ENCODE measurements at places on chromosomes 12 and 14.

GRCh38 chr12:132456944-132457495, 32.9 kb upstream of the FBRSL1 start:
- no peak for DNase-seq

DNA sequence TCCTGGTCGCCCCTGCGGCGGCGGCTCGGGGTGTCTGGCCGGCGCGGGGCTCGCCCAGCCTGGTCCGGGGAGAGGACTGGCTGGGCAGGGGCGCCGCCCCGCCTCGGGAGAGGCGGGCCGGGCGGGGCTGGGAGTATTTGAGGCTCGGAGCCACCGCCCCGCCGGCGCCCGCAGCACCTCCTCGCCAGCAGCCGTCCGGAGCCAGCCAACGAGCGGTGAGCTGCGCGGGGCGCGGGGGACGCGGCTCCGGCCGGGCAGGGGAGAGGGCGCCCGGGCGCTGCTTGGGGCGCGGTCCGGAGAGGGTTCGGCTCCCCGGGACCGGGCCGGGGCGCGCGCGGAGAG, at the start of gene LGALS3:
Gene LGALS3, plus strand, starts transcription at position 167 of the 342 bp plus-strand sequence. CDS start 8,122 bp downstream, outside the sequence.
- DNase-seq: peak; percentile 75

DNA sequence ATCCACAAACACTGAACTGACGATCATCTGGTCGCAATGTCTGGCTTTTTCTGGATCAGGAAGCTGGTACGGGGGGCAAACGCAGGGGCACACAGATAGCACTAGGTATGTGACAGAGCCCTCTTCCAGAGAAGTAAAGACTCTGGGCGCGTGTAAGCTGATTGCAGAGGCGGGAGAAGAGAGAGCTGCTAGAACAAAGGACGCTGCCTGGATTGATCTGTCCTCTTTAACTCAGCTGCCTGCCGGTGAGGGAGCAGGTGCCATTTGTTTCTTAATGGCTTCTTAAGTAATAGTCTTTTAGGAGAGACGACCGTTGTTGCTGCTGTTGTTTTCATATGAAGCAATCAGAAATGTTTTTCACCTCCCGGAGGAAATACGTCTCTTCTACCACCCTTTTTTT, 77.3 kb downstream of the GLT1D1 start:
- DNase-seq: no peak

- no peak for DNase-seq
Measured at GRCh38 chr14:74756326-74756725, 6.8 kb upstream of the YLPM1 start.

GRCh38 chr12:97545804-97546203, 83.2 kb downstream of the RMST start:
- no peak for DNase-seq

GRCh38 chr14:102593825-102594137, 1.3 kb downstream of the RCOR1 start:
- no peak for DNase-seq

GRCh38 chr12:74170645-74171477, 366.8 kb upstream of the ATXN7L3B start:
- DNase-seq: no peak

DNA sequence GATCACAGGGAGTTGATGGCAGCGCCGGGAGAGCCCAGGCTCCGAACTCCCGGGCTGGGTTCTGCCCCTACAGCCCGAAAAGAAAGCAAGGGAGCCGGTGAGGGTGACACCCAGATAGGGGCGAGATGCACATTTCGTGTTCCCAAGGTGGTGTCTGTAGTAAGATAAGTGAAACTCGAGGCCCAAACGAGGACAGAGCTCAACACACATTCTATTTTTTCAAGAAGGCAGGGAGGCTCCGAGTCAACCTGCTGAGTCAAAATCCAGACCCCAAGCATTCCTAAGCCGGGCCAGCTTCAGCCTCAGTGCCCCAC, 24.2 kb upstream of the YY1 start:
- DNase-seq: no peak

DNA sequence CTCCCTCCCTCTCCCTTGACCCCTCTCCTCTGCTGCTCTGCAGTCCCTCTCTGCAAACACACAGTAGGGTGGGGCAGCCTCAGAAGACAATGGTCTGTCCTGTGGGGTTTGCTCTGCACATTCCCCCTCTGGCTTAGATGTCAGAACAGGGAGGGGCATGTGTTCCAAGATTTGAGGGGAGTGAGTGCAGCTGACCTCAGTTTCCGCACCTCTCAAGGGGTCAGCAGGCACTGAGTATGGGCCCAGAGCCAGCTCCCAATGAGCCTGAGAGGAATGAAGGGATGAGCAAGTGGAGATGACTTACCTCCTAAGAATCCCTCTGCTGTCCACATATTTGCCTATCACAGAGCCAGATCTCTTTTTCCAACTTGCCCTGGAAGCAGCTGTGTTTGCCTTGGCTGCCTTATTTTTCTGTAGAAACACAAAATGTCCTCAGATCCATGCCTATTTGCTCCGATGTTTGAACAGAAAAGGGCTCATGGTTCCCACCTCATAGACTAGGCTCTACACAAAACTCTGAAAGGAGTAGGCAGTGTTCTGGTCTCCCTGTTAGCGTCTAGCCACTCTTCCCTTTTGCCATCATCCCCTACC, 111.4 kb downstream of the CRACR2A start:
- DNase-seq: no peak

DNA sequence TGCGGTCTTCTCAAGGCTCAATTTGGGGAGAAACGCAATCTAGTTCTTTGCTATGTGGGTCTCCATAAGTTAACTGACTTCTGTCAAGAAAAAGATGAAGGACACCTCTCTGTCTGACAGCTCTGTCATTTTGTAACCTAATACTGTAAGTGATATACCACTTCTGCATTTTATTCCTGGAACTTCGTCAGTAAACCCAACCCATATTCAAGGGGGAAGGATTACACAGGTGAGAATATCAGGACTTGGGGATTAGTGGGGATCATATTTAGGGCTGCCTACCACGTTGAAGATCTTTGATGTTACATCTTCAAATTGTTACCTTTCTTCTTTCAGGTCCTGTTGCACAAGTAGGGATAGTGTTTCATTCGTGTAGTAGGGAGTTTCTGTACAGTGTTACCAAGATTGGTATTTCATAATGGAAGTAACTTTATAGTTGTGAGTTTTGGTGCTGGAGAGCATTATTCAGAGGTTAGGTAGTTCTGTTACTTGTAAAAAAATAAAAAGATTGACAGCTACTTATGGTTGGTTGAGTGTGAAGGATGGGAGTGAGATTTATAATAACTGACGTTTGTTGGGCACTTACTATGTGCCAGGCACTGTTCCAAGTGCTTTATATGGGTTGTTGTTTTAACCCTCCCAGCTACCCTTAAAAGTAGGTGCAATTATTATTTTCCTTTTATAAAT, 1.6 kb downstream of the TMEM260 start:
- no peak for DNase-seq

- DNase-seq: no peak
Measured at GRCh38 chr12:13061377-13061776, 17.2 kb downstream of the FAM234B start.

- DNase-seq: no peak
Measured at GRCh38 chr14:105076805-105077648, 11.8 kb upstream of the GPR132 start.

- DNase-seq: no peak
Measured at GRCh38 chr14:61620130-61620946, 75.0 kb upstream of the HIF1A start.

DNA sequence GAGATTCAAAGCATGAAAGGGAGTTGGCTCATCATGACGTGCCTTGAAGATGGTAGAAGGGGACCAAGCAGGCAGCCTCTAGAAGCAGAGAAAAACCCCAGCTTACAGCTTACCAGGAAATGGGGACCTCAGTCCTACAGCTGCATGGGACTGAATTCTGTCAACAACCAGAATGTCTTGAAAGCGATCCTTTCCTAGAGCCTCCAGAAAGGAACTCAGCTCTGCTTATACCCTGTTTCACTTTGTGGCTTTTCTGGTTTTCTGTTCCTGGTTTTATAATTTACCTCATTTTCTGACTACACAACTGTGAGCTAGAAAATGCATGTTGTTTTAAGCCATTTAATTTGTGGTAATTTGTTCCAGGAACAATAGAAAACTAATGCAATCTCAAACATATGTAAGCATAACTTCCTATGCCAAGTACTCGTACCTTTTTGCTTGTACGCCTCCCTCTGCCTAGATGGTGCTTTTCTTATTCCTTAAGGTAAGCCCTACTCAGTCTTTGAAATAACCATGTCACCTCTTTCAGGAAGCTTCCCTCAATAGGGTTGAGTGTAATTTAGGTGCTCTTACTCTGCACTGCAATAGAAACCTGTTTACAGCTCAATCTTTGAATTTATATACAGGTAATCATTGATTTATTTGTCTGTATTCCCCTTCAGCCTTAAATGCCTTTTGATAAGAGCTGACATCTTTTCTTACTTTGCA, 348.8 kb downstream of the TMEM117 start:
- no peak for DNase-seq

DNA sequence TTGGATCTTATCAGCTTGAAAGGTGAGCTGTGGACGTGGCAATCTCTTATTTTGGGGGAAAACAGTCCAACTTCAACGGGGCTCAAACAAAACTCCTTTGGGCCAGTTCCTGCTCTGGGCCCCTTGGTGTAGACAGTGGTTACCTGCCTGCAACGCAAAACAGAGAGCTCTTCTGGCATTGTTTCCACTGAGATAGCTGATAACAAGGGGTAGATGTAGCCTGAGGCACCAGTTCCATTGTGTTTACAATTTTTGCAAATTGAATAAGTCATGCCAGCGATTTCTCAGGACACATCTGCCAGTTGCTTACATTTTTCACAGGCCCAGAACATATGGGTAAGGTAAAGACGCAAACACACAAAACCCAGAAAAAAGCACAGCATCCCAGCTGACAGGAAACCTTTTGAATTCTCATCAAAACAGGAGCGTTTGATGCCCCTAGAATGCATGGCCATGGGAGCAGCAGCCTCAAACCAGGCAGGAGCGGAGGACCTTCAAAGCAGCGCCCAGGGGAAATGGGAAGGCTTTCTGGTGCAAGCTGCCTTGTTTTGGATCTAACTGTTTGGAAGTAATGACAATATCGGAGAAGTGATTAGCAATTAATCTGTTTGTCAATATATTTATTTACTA, 259.7 kb downstream of the AACS start:
- DNase-seq: no peak

- peak; percentile 91 for DNase-seq
Measured at GRCh38 chr12:54140588-54141388, 48.0 kb downstream of the SMUG1 start.

GRCh38 chr14:92534932-92535643, 21.5 kb downstream of the RIN3 start:
- no peak for DNase-seq

DNA sequence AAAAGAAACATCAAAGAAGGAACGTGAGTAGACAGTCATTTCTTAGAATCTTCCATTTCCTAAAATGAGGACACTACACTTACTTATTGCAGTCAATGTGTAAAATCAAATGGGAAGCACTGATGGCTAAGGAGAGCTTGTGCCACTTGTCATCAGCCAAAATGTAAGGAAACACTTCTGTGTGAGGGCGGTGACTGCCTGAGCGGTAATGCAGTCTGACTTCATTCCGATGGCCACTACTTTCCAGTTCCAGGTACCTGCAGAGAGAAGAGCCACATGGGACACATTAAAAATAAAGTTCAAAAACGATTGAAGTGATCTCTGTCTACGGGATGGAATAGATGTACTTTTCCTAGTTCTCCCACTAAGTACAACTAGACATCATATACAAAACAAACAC, 96.3 kb downstream of the NELL2 start:
- DNase-seq: no peak

- no peak for DNase-seq
Measured at GRCh38 chr12:49893753-49894750, 9.6 kb downstream of the FAIM2 start.

GRCh38 chr12:52474212-52474611, 607 bp upstream of the KRT6C start:
- no peak for DNase-seq

DNA sequence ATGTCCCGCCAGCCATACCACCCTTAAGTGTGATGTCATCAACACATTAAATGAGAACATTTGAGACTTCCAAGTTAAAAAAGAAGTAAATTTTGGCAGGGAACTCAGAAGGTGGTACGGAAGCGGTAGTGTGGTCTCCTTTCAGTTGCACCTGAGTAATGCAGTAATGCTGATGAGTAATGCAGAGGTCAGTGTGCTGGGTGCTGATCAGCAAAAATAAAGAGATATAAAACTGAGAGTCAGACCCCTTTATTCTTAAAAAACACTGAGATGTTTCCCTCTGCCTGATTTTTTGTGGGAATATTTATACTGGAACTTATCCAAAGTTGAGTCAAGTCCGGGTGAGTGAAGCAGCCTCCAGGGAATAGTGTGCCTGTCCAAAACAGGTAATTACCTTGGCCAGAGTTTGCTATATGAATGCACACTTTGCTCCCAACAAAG, 370.6 kb upstream of the PRICKLE1 start:
- DNase-seq: no peak

- no peak for DNase-seq
Measured at GRCh38 chr12:105278043-105278697, 42.2 kb upstream of the APPL2 start.

DNA sequence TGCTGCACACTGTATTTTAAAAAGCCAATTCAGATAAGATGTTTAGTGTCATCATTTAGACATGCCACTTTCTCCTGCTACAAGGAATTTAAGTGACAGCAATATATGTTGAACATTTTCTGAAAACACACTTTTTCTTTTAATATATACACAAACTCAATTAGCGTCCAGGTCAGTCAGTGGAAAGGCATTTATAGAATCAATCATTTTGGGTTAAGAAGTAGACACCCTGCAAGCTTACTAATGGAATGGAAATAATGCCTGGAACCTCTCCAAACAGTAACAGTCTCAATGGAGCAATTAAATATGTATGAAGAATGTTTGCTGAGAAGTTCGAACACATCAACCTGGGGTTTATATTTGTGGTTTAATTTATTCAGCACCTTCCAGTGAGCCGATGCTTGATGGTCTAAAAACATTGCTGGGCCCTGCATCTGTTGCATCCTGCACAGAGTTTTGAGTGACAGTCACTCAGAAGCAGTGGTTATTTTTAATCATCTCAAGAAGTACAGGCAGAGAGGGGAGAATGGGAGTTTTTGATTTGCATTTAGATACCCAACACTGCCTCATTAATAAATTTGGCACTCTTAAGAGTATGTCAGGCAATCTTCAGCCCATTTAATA, 410.7 kb downstream of the TMEM117 start:
- no peak for DNase-seq

DNA sequence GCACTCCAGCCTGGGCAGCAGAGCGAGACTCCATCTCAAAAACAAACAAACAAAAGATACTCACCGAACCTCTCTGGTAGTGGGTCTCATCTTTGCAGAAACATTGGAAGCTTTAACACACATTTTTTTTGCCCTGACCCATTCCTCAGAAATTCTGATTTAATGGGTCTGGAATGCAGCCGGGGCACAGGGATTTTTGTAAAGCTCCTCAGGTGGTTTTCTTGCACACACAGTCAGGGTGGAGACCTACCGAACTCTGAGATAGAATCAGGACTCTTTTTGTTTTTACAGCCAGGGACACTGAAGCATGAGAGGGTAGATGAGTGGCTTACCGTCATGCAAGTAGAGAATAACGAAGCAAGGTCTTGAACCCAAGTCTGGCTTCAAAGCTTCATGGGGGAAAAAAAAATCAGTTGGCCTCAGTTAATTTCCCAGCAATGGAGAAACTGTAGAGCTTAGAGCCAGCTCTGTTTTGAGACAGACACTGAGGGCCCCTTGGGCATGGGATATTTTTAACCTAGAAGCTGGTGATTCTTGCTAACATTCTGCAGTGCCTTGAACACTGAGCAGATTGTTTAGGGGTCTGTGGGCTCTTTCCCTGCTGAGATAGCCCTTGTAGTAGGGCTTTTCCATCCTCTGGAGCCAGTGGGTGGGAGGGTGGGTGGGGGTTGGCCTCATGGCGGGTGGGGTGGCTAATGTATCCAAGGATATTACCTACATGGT, 4.8 kb downstream of the RNU4-2 start:
- no peak for DNase-seq

- no peak for DNase-seq
Measured at GRCh38 chr12:122137681-122138080, 36.3 kb downstream of the IL31 start.
